ENCODE measurements at places on chromosomes 2 and 18. TPM values are rescaled to one million over a fixed set of nuclear protein-coding genes. Genes with fewer than 3 reads are reported as not detected.

The STAT4 gene
- 0.37 TPM for total RNA-seq

The AQP12B gene
- total RNA-seq, result not detected

The SULT1C2 gene
- total RNA-seq, result 0.22 TPM

The UGT1A9 gene
- total RNA-seq, result 0.07 TPM

The SP140L gene
- 7.6 TPM for total RNA-seq

The STPG4 gene
- total RNA-seq, result not detected

The VWC2L gene
- not detected for total RNA-seq

The PAIP2B gene
- total RNA-seq, result 0.81 TPM

The ABCG5 gene
- not detected for total RNA-seq

The DYSF gene
- total RNA-seq, result 0.81 TPM

The SAP130 gene
- 12.7 TPM for total RNA-seq

The DTNB gene
- total RNA-seq, result 12.2 TPM

The SLC23A3 gene
- 0.02 TPM for total RNA-seq

The GAREM1 gene
- total RNA-seq, result 0.17 TPM

The BCL11A gene
- not detected for total RNA-seq

The ANKRD23 gene
- total RNA-seq, result not detected

The DUSP19 gene
- 2.4 TPM for total RNA-seq

The MATN3 gene
- total RNA-seq, result 0.81 TPM

The CPS1 gene
- 16.7 TPM for total RNA-seq

The CFAP53 gene
- 0.15 TPM for total RNA-seq

The THSD7B gene
- 0.05 TPM for total RNA-seq

The ANO7 gene
- total RNA-seq, result 0.62 TPM

The REG3A gene
- total RNA-seq, result not detected

The PHLPP1 gene
- total RNA-seq, result 12.5 TPM

The CCDC74B gene
- total RNA-seq, result 5.8 TPM

The KCNG3 gene
- total RNA-seq, result 0.02 TPM

The XDH gene
- not detected for total RNA-seq

The MAL gene
- 11.3 TPM for total RNA-seq

The FOXD4L1 gene
- 0.07 TPM for total RNA-seq

The CCDC68 gene
- total RNA-seq, result 0.30 TPM

The RBKS gene
- 4.9 TPM for total RNA-seq

The ERBB4 gene
- total RNA-seq, result not detected

The SLC5A7 gene
- not detected for total RNA-seq

The DOK6 gene
- 0.52 TPM for total RNA-seq

All from M059J (cell line).